ENCODE measurements at places on chromosomes 5 and 9. TPM values are rescaled to one million over a fixed set of nuclear protein-coding genes. Genes with fewer than 3 reads are reported as not detected.

DNA sequence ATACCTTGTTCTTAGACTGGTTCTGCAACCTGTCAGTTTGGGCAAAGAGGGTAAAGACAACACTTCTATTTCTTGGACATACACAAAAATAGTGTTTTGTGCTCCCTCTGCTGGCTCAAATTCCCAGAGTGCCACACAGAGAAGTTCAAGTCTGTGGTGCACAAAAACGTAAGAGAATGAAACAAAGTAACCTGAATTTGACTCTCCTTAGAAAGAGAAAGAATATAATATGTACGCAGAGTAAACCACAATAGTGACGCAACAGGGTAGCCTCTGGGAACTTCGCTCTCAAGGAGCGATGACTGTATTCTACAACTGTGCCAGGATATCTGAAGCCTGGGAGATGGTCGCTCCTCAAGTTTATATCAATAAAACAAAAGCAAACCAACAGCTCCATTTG is 18.5 kb downstream of the DDX31 start:
- H3K36me3 ChIP-seq = peaks cover 55% of the 10 kb centered on the region
- no peak overlapping the region for H3K27ac ChIP-seq
- H3K27me3 ChIP-seq = no peaks in the 10 kb centered on the region
- H3K4me3 ChIP-seq = no peak overlapping the region
- H3K4me1 ChIP-seq = peaks cover 7% of the 10 kb centered on the region

DNA sequence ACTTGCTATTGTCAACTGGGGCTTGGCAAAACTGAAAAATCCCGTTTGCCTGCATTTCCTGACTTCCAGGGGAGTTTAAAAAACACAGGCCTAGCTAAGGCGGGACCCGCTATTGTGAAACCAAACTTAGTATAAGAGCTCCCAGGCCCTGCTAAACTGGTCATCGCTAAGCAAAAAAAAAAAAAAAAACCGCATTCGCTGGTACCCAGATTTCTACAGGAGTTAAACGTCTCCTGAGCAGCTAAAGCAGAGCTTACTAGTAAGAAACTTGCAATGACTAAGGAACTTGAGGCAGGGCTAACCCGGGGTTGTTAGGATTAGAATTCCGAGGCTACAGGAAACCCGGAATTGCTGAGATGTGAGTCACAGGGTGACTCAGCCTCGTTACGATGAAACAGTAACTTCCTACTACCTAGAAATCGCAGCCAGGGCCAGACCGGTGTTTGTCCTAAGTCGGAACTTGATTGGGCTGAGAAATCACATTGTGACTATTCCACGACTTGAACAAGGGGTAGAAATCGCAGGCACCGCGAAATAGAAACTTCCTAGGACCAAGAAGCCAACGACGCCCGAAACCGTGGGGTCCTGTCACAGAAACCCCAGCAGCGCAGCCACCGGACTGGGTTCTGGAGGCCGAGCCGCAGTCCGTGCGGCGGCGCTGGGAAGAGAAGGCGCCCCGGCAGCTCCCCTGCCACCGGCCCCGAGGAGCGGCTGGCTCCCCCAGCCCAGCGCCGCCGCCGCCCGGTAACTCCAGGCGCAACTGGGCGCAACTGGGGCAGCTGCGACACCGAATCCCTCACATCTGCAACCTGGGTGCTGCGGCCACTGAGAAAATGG is 89.4 kb downstream of the ANXA2R start:
- H3K4me1 ChIP-seq = peaks cover 24% of the 10 kb centered on the region
- H3K4me3 ChIP-seq = peak overlapping the region; percentile 92
- peak; percentile 61 for DNase-seq
- H3K27me3 ChIP-seq = peaks cover 2% of the 10 kb centered on the region

- peaks cover 56% of the 10 kb centered on the region for H3K36me3 ChIP-seq
- DNase-seq = peak; percentile 76
- H3K4me1 ChIP-seq = peaks cover 6% of the 10 kb centered on the region
- H3K4me3 ChIP-seq = no peak overlapping the region
- H3K27ac ChIP-seq = no peak overlapping the region
These were observed 20.3 kb downstream of the PTPA start for GRCh38 chr9:129131300-129132145.

DNA sequence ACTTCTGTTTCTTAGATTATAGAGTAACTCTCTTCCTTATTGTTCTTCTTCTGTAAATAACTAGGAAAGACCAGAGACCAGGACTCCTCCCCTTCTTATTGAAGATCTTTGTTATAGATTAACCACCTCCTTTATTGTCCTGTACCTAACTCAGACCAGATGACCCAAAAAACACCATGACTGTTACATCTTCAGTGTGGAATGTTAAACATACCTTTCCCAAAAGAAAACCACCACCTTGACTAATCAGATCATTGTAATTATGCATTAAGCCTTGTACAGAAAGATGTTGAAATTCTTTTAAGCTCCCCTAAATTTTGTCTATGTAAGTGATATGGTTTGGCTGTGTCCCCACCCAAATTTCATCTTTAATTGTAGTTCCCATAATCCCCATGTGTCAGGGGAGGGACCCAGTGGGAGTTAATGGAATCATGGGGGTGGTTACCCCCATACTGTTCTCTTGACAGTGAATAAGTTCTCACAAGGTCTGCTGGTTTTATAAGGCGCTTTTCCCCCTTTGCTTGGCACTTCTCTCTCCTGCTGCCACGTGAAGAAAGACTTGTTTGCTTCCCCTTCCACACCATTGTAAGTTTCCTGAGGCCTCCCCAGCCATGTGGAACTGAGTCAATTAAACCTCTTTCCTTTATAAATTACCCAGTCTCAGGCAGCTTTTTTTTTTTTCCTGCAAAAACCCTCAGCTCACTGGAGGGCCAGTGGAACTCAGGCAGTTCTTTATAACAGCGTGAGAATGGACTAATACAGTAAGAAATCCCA is 26.3 kb downstream of the ARSB start:
- H3K27me3 ChIP-seq = no peaks in the 10 kb centered on the region
- peaks cover 5% of the 10 kb centered on the region for H3K4me1 ChIP-seq
- peaks cover 15% of the 10 kb centered on the region for H3K36me3 ChIP-seq
- no peak overlapping the region for H3K4me3 ChIP-seq
- no peak for DNase-seq
- no peak overlapping the region for H3K27ac ChIP-seq

- DNase-seq = no peak
- no peaks in the 10 kb centered on the region for H3K27me3 ChIP-seq
- no peaks in the 10 kb centered on the region for H3K4me1 ChIP-seq
- H3K27ac ChIP-seq = no peak overlapping the region
- H3K36me3 ChIP-seq = no peaks in the 10 kb centered on the region
These were observed 17.8 kb downstream of the IRX4 start for GRCh38 chr5:1864896-1865440.

DNA sequence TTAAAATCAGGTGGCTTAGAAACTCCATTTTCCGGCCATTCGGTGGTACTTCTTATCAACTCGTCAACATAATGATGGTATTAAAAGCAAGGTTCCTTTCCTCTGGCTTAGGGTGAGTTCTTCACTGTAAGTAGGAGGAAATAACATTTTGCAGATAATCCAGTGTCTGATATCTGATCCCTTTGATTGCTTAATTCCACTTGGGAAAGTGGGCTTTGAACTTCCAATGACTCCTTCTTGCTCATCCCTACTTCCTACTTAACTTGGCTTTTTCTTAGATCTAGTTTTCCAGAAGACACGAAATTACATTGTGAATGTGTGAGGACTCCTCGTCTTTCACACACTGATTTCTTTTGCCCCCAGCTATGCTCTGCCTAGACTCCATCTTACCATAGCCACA is 31.5 kb downstream of the DDX31 start:
- H3K27me3 ChIP-seq = no peaks in the 10 kb centered on the region
- DNase-seq = no peak
- no peak overlapping the region for H3K27ac ChIP-seq
- H3K4me1 ChIP-seq = peaks cover 1% of the 10 kb centered on the region
- H3K36me3 ChIP-seq = peaks cover 48% of the 10 kb centered on the region

DNA sequence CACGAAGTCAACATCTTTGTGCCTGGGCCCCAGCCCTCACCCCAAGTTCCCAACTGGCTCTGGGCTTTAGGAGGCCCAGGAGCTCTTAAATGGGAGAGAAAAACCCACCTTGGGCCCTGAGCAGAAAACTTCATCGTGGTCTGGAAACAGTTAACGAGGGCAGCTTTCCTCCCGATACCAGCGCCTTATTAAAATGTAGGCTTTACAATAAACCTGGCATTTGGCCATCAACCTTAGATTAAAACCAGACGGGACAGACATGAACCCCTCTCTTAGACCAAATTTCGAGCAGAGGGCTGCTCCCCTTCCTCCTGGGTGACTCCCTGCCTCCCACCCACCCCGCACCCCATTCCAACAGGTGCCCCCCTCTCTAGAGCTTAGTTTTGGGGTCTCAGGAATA is 39.4 kb downstream of the PRRX2 start:
- no peak overlapping the region for H3K27ac ChIP-seq
- no peak overlapping the region for H3K4me3 ChIP-seq
- H3K36me3 ChIP-seq = no peaks in the 10 kb centered on the region
- peaks cover 4% of the 10 kb centered on the region for H3K4me1 ChIP-seq
- peaks cover 4% of the 10 kb centered on the region for H3K27me3 ChIP-seq
- no peak for DNase-seq

DNA sequence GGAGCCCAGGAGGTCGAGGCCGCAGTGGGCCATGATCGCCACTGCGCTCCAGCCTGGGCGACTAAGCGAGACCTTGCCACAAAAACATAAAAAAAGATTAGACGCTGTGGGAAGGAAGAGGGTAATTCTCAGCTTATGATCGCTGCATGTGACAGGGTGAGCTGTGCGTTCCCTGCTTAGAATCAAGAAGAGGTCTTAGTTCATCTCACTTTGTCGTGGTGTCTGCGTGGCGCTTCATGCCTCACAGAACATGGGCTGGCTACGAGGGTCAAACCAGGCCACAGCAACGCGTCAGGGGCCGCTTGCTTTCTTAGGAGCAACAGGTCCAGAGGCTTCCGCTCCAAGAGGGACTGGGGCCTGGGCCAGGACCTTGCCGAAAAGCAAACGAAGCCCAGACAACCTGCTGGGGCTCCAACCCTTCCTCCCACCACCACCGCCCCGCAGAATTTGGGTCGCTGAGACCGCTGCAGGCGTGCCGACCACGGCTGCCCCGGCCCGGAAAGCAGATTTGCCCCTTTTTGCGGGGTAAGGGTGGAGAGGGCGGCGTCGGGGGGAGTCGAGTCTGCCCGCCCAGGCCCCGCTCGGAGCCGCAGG is 10.0 kb upstream of the GRIN1 start:
- peak overlapping the region; percentile 88 for H3K4me3 ChIP-seq
- DNase-seq = no peak
- H3K27ac ChIP-seq = peak overlapping the region; percentile 78

- H3K4me1 ChIP-seq = peaks cover 7% of the 10 kb centered on the region
- H3K27ac ChIP-seq = no peak overlapping the region
- no peaks in the 10 kb centered on the region for H3K36me3 ChIP-seq
These were observed 469.0 kb upstream of the MEF2C start for GRCh38 chr5:89351975-89352374.

GRCh38 chr9:73146111-73146815 is 5.4 kb upstream of the ANXA1 start:
- H3K27ac ChIP-seq = no peak overlapping the region
- peaks cover 56% of the 10 kb centered on the region for H3K4me1 ChIP-seq
- H3K4me3 ChIP-seq = no peak overlapping the region
- no peaks in the 10 kb centered on the region for H3K27me3 ChIP-seq
- DNase-seq = no peak

GRCh38 chr9:131728961-131729360 is 10.9 kb downstream of the RAPGEF1 start:
- peak overlapping the region; percentile 95 for H3K27ac ChIP-seq
- H3K27me3 ChIP-seq = no peaks in the 10 kb centered on the region
- DNase-seq = peak; percentile 37
- peaks cover 77% of the 10 kb centered on the region for H3K4me1 ChIP-seq
- peaks cover 37% of the 10 kb centered on the region for H3K36me3 ChIP-seq

DNA sequence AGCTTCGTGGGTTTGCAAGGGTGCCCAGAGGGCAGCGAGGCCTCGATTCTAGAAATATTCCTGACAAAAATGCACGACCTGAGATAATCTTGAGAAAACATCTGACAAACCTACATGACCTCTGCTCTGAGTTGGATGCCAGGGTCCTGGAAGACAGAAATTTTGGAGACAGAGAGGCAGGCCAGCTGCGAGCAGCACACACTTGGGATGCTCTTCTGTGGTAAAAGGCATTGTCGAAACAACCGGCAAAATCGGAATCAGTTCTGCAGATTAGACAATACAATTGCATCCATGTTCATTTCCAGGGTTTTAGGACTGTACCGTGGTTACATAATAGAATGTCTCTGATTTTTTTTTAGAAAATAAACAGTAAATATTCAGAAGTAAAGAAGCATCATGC is 74.2 kb downstream of the GADD45G start:
- no peak for DNase-seq
- no peak overlapping the region for H3K4me3 ChIP-seq
- H3K36me3 ChIP-seq = no peaks in the 10 kb centered on the region
- peaks cover 16% of the 10 kb centered on the region for H3K4me1 ChIP-seq
- no peak overlapping the region for H3K27ac ChIP-seq
- no peaks in the 10 kb centered on the region for H3K27me3 ChIP-seq

DNA sequence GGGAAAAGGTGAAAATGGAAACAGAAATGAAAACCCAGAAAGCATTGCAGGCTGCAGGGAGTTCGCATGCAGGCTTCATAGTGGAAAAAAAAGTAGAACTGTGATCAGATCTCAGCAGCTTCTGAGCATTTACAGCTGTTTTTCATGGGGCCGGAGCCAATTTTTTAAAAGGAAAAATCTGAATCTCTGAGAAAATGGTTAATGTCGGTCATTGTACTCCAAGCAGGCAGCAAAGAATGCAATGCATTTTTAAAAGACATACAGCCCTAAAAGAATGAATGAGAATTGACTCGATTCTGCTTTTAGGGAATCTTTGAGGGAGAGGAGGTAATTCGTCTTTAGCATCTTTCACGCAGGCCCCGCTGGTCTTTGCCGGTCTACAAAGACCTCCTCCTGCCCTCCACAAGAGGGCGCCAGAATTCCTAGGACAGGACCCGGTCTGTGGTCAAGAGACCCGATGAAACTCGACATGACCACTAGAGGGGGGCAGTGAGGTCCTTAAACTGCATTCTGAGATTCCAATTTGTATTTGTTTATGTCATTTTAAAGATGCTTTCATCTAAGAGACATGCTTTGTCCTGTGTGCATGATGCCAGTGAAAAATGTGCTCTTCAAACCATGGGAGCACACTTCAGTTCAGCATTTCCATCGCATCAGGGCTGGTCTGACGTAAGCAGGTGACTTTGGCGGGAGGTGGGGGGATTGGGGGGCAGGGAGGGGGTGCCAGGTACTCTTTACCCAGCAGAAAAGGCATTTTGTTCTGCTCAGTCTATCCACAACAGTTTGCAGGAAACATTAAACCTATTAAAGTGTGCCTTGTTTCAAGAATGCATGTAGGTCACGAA is 43.7 kb upstream of the TMEM252 start:
- H3K27ac ChIP-seq = peak overlapping the region; percentile 44
- H3K4me1 ChIP-seq = peaks cover 14% of the 10 kb centered on the region
- peaks cover 8% of the 10 kb centered on the region for H3K36me3 ChIP-seq

- H3K36me3 ChIP-seq = no peaks in the 10 kb centered on the region
- H3K4me3 ChIP-seq = no peak overlapping the region
- H3K4me1 ChIP-seq = no peaks in the 10 kb centered on the region
- no peak overlapping the region for H3K27ac ChIP-seq
These were observed 381.1 kb upstream of the ACTBL2 start for GRCh38 chr5:57863661-57864060.

Gene SUB1
- 404 TPM for total RNA-seq

Gene PCDHA1
- total RNA-seq = 0.07 TPM

Gene ELP1
- 31.7 TPM for total RNA-seq

Gene FAT2
- under 0.01 TPM for total RNA-seq

Gene GNA14
- total RNA-seq = 0.09 TPM
